ENCODE measurements at places on chromosomes 2 and 18.

DNA sequence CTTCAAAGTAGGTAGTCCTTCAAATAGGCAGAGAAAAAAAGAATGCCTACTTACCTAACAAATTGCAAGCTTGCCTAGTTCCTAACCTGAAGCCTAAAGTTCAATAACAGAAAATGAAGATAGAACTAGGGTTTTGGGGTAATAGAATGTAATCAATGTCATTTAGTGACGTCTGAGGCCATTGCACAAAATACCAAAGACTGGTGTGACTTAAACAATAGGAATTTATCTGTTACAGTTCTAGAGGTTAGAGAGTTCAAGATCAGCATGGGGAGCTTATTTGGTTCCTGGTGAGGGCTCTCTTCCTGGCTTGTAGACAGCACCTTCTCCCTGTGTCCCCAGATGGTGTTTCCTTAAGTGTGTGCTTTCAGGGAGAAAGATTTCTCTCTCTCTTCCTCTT, 4.7 kb upstream of the NPC1 start:
- DNase-seq: peak; percentile 28

GRCh38 chr2:217794133-217794986, 208.4 kb downstream of the TNS1 start:
- no peak for DNase-seq

DNA sequence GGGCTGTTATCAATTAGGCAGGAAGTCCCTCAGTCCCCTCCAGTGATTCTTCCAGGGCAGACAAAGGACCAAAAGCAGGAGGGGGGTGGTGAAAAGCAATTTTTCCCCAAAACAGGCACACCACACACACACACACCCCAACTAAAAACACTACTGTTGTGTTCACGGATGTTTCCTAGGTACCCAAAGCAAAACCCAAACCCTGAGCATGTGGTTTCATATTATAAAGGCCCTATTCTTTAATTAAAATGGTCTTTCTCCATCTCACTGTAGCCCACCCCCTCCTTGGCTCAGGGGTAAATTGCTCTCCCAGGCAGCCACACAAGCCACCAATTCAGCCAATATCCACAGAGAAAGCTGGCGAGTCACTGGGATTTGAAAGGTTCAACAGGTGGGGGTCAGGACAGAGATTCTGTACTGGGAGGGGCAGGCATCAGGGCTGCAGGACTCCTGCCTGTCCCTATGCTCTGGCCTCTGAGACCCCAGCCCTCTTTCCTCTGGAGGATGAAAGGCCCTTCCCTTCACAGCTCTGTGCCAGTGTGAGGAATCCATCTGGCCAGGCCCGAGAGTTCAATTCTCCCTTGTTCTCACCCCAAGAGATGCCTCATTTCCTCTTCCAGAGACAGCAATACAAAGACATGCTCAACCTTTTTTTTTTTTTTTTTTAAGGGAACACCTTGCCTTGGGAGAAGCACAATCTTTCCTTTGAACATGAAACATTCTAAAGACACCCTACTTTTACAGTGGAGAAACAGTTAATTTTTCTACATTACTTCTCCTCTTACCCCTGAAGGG, 43.6 kb downstream of the SPRED2 start:
- no peak for DNase-seq

GRCh38 chr2:172102391-172103359, at the start of gene DLX2:
DLX2 (minus strand) TSS chr2:172102900; CDS start chr2:172102538, 362 bp downstream.
- peak; percentile 79 for DNase-seq

GRCh38 chr2:81077396-81077795, 772.8 kb upstream of the LRRTM1 start:
- no peak for DNase-seq

- DNase-seq: no peak
These were observed 261.4 kb downstream of the CYP26B1 start for GRCh38 chr2:71886241-71886640.

All from choroid plexus epithelial cell (primary cell).